ENCODE measurements at places on chromosomes 3 and 15.
A peak's percentile ranks its signal among the peaks of the same experiment; 100 is the strongest.

DNA sequence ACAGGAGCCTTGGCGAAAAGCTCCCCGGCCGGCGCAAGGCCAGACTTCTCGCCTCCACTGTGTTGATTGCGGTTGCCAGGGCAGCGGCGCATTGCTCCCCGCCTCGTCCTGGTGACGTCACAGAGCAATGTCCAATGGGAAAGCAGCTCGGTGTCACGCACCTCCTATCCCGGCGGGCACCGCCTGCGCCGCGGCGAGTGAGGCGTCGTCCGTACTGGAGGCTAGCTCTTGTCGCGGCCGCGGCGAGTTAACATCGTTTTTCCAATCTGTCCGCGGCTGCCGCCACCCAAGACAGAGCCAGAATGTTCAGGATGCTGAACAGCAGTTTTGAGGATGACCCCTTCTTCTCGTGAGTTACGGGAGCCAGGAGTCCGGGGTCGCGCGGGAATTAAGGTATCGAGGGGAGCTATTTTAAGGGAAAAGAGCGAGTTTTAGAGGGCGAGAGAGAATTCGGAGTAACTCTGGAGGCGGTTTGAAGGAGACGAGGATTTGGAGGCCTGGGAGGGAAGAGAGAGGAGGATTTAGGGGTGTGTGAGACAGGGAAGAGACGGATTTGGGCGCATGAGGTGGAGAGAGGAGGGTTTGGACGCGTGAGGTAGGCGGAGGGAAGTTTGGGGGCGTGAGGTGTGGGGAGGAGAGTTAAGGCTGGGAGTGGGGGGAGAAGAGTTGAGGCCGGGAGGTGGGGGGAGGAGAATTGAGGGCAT, at the start of gene MLF1:
MLF1 (plus strand) TSS at position 196 of the 704 bp plus-strand sequence; CDS start at position 303, 107 bp downstream.
- DNase-seq: peak; percentile 91

DNA sequence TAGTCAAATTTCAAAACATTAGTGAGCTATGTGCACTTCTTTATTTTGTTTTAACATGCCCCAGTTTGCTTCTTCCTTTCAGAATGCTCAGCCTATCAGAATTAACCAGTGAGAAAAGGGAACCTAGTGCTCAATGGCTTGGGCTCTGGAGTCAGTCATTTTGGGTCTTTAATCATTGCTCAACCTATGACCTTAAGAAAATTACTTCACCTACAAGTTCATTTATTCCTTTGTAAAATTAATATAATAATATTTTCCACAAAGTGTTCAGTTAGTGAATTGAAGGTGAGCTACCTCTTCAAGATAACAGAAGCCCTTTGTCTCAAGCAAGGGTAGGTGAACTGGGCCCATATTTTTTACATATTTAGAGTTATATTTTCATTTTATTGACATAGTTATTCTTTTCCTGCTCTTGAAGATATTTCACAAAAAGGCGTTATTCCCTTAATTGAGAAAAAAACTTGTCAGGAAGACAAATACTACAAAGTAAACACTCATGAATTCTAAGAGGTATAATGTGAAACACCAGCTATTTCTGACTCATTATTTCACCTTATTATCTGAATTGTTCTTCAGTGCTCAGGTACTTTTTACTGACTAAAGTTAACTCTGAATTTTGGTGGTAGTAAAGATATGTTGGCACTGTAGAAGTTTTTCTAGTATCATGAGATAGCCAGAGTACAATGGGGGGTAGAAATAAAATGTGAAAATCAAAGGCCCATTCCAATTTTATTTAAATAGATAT, 415.5 kb downstream of the NAALADL2 start:
- no peak for DNase-seq

DNA sequence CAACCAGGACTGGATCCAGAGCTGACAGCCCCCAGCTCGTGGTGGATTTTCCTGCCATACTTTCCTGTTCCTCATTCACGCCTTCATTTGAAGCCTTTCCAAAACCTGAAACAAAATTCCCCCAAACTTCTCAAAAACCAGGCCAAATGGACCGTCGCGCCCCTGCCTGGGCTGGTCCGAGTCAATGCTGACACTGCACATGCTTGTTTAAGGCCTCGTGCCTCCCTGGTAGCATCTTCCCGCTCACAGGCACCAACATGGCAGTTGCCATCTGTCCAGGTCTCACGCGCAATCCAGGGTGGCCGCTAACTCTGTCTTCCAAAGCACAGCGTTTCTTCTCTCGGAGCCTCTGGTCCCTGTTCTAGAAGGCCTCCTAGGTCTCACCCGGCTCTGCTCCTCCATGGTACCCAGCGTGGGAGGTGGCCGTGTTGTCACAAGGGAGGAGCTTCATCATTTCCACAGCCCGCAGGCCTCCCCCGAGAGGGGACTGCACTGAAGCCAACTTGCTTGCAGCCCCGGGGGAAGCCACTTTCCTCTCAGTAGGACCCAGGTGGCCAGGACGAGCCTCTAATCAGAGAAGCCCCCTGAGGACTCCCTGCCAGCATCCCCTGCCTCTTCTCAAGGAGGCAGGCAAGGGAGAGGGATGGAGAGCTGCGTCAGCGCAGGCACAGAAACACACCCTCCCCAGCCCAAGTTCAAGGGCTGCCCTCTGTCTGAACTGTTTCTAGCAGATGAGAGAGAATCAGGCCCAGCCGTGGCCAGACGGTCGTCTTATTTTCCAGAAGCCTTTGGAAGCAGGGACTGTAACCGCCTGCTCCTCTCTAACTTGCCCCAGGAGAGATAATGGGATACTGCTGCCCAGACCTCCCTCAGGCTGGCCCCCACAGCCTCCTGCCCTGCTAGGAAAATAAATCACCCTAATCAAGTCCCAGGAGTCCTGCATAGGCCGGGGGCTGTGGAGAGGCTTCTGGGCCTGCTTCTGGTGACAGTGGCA, 152.8 kb upstream of the TLE3 start:
- no peak for DNase-seq

- DNase-seq: peak; percentile 25
These were observed 54.8 kb upstream of the SPESP1 start for GRCh38 chr15:68875377-68876116.

DNA sequence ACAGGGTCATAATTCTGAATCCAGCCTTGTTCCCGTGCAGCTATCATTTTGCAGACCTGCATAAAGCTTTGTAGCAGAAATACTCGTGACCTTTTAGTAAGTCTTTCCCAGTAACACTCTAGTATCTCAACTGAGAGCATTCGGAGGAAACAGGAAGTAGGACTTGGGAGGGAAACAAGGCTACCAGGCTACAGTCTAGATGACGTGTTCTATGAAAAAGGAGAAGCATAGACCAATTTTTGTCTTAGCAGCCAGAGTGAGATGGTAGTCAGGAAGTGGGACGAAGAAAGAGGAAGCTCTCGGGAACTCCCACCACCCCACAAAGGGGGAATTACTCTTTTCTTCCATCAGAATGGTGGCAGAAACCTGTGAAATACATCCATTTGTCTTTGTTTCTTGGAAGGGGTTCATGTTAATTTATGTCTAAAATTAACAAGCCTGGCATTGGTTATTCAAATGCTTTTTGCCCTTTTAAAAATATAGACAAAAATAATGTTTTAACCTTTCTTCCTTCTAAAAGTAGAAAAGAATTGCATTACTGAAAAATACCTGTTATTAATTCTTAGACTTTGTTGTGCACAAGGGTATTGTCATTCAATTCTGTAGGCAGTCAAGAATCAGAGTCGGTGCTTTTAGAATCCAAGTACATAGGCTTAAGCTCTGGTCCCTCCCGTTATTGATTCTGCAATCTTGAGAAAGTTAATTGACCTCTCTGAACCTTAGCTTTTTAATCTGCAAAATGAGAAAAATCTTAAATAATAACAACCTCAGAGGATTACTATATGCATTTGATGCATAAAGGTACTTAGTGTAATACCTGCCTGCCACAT, 1.6 kb upstream of the SUCNR1 start:
- no peak for DNase-seq

DNA sequence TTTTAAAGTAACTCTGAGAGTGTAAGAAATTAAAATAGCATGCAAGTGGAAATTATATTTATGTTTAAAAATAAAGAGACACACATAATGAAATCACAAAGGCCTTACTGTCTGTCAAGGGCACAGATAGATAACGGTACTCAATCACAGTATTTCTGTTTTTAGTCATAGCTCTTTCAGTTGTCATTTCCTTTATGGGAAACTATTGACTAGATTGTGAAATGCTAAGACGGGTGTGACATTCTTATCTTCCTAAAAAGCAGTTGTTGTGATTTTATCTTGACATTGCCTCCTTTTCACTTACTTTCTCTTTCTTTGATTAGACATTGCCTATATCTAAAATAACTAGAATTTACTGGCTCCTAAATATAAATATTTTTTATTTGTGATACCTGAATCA, 100.1 kb upstream of the PLSCR5 start:
- no peak for DNase-seq

GRCh38 chr3:46661776-46662766, 31.4 kb downstream of the ALS2CL start:
- no peak for DNase-seq

DNA sequence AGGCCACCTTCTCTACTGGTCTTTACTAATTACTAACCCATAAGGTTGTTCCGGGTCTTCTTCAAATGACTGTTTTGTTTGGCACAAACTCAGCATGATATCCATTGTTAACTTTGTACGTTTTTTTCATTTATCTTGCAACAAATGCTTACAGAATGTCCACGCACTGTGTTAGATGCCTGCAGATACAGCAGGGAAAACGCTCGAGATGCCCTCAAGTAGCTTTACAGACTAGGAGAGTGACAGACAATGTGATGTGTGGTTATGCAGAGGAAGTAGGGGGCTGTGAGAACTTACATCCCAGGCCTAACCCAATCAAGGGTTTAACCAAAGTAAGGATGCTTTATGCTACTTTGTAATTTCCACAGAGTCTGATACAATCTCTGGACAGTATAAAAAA, 949 bp upstream of the RFC4 start:
- no peak for DNase-seq

DNA sequence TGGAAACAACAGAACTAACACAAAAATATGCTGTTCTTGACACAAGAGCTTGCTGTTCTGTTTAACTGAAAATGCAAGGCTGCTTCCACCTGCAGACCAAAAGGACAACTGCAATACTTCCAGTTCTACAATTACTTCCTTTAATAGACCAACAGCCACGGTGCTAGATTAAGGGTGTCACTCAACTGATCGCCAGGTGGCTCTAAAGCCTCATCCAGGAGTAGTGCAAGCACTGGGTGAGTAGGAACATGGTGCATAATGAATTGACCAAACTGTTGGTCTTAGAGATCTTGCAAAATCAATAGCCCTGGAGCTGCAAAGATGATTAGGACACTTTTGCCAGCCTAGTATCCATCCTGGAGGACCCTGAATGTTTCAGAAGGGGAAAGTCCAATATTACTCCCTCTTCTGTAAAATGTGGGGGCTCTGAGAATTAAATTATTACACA, 3.6 kb upstream of the CLDN16 start:
- DNase-seq: peak; percentile 5

- DNase-seq: no peak
These were observed 655.2 kb upstream of the ADAMTS9 start for GRCh38 chr3:65343026-65343425.

DNA sequence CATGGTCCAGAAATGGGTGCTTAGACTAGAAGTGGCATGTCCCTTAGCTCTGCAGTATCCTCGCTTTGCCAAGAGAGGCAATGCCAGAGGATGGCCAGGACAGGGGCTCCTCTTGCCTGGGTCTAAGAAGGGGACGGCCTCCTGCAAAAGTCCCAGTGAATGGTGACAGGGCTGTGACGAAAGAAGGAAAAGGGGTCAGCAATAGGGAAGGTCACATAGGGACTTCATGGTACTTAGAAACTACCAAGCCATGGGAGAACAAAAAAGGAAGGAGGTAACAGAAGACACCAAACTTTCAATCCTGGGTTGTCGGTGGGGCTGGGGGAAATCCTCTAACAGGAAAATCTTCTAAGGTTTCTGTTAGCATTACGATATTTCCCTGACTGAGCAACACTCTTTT, 36.2 kb upstream of the ATOSA start:
- DNase-seq: no peak

DNA sequence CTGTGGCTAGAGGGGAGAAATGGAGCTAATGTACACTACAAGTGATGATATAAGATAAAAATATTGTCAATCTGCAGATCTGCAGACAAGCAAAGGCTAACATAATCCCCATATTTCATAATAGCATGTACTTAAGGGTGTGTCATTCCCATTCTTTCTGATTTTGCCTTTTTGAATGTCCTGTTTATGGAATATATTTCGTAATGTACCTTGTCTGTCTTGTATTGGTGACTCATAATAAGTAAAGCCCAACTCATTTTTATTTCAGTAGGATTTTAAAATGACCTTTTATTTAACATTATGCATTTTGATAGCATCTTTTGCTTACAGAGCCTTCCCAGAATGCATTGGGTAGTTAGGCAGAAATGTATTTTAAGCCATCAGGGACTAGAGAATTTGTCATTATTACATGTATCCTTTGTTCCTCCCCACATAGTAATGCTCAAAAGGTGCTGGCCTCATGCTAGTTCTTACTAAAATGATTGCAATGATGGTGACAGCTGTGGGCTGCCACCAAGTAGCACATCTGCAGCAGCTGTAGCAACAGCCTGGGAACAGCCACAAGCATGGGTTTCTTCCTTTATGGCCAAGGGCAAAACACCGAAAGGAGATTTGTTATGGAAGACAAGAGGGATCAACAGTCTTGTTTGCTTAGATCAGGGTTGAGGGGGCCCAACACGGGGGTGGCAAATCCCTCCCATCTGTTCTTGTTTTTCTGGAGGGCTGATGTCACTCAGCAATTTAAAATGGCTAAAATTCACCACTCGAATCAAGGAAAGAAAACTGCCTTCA, 188.5 kb downstream of the CADPS start:
- DNase-seq: peak; percentile 88

- DNase-seq: no peak
These were observed 9.4 kb downstream of the SLC51B start for GRCh38 chr15:65054333-65055200.

- no peak for DNase-seq
These were observed 10.6 kb upstream of the SOX2 start for GRCh38 chr3:181701096-181701495.

- DNase-seq: no peak
These were observed 50.9 kb downstream of the MYL3 start for GRCh38 chr3:46812237-46812791.

- DNase-seq: no peak
These were observed 12.9 kb upstream of the CPNE9 start for GRCh38 chr3:9690451-9691450.

- no peak for DNase-seq
These were observed 13.5 kb upstream of the STXBP5L start for GRCh38 chr3:120894316-120895057.

DNA sequence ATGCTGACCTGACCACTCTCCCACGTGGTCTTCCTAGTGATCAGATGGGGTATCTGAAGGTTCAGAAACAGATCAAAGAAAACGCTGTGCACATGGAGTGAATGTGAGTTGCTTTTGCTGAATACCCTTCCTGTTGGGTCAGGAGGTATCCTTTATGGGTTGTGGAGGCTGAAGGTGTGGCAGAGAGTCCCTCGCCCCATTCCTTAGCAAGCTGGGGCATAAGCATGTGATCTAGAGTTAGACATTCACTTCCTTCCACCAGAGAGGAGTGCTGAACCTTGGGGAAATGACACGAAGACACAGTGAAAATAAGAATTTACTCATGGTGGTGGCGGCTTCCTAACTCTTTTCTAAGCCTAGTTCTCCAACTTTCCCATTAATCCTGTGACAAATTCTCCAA, 27.8 kb upstream of the SPTBN5 start:
- DNase-seq: no peak

Data from DMS 273 treated with DMSO at 0.1 percent for 48 hours (cell line).